SK-N-SH treated with all-trans-retinoic acid at 6 μM for 48 hours (cell line): ENCODE measurements at places on chromosomes 4 and X.

GRCh38 chr4:8307121-8307520 lies 37.6 kb downstream of the HTRA3 start:
- no peak for ATAC-seq

GRCh38 chrX:109826954-109827708 lies 94.1 kb upstream of the ACSL4 start:
- ATAC-seq, result peak; percentile 99

DNA sequence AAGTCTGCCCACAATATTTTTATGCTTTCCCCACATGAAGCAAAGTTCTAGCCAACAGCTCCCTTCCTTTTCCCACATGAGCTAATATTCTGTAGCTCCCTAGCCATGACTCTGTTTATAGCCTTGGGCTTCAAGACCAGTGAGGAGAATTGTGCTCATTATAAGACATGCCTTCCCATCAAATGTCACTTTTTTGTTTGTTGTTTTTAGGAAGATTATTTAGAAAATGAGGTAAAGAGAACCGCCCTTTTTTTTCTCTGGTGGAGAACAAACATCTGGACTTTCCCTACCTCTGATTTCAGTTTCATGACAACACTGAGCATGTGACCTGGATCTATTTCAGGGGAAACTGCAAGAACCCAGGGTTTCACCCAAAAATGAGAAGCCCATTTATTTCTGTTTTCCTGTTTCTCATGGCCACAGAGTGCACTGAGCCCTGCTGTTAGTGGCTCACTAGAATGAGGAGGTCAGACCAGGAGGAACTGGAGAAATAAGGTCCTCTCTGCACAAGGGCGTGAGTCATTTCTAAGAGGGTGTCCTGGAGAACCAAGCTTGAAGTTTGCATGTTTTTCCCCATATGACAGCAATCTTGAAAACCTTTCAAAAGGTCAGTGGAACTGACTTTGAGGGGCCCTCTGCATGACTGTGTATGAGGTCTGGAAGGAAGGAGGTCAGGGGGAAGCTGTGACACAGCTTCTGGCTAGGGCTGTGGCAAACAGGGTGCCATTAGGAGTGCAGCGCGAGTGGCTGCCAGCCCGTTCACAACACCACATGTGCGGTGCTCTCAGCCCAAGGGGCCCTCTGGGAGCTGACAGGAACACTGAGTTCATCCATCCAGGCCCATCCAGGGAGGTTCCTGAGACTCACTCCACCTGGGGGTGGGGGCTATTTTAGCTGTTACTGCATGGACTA lies 55.2 kb downstream of the CHST7 start:
- ATAC-seq, result no peak

DNA sequence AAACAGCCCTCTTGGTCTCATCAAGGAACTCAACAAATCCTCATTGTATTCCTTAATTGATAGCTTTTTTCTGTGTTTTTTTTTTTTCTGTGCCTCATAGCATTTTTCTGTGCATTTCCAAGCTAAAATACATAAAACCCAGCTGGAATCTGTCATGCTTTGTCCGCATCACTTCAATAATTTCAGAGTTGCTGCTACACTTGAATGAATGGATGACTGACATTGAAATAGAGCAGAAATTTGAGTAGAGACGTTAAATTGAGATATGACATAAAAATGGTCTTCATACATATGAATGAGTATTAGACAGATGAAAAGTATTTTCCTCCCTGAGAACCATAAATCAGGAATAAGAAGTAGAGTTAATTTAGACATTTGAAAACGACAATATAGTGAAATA lies 593.2 kb downstream of the TMA16 start:
- no peak for ATAC-seq

- ATAC-seq, result no peak
These were observed 301.2 kb downstream of the BMPR1B start for GRCh38 chr4:95058991-95059390.

DNA sequence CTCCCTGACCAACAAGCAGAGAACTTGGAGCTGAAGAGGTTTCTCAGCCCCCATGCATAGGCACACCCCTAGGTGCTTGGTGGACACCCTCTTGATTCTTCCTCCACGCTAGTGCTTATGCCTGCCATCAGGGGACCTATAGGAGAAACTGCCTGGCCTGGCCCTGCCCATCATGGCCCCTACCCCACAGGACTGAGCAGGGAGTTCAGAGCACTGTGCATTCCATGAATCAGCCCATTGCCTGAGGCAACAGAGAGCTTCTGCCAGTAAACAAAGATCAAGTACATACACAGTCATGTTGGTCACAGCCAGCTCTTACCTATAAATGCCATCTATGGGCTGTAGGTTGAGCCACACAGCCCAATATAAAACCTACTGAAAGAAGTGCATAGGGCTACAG lies 99.1 kb upstream of the EDNRA start:
- no peak for ATAC-seq

- no peak for ATAC-seq
These were observed 263.2 kb upstream of the ITM2A start for GRCh38 chrX:79630033-79631009.

- ATAC-seq, result peak; percentile 92
These were observed 22.1 kb downstream of the PIR start for GRCh38 chrX:15471028-15471427.

GRCh38 chr4:141900856-141901255 lies 264.5 kb downstream of the IL15 start:
- no peak for ATAC-seq

GRCh38 chr4:99821918-99822503 lies 5.4 kb downstream of the DAPP1 start:
- ATAC-seq, result no peak

DNA sequence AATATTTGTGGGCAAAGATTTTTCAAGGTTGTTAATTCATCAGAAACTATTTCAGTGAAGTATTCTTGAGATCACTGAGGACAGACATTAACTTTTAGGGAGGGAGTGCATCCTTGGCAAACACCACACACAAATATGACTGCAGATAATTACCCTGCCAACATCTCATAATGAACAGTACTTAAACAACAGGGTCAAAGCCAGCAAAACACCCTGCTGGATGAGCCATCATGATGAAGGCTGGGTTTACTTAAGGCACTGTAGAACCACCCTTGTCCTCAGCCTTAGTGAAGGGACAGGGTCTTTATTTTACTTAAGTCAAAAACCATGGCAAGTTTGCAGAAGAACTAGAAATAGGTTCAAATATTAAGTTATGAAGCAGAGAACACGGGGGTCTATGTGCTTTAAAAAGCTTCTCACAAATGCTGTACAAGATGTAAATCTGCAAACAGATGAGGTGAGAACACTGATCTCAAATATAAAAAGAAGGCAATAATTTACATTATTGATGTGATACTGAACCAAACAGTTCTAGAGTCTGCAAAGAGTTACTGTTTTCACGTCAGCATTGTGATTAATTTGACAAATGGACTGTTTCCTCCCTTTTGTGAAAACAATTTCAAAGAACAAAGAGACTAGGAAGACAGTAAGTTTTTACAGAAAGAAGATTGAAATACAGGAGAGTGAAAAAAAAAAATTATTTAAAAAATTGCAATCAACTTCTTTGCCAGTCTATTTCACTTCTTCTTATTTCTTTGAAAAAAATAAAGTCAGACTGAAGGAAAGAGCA lies 28.2 kb downstream of the TAPT1 start:
- ATAC-seq, result no peak

GRCh38 chr4:123501733-123502132 lies 105.1 kb downstream of the SPRY1 start:
- no peak for ATAC-seq

GRCh38 chr4:7898385-7898784 lies 41.3 kb downstream of the AFAP1 start:
- ATAC-seq, result no peak

GRCh38 chr4:163808011-163808410 lies 313.5 kb downstream of the TMA16 start:
- ATAC-seq, result no peak

GRCh38 chrX:9183481-9183880 lies 149.6 kb upstream of the FAM9B start:
- ATAC-seq, result no peak

DNA sequence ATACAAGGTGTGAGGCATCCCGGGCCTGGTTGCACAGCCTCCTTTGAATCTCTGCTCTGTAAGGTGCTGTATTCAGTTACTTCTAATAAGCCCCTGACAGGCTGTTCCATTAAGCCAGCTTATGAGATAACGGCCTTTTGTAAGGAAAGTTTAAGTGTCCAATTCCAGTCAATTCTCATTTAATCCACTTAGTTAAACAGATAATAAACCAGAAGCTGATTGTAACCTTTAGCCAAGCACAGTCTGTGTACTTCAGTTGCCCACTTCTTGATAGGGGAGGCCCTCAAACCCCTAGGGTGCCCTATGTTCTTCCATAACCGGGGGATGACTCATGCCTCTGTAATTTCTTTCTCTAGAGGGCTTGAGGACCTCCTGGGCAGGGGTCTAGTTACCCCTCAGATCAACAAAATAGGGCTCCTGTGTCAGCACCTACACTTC lies 63.4 kb downstream of the RASL11B start:
- no peak for ATAC-seq

DNA sequence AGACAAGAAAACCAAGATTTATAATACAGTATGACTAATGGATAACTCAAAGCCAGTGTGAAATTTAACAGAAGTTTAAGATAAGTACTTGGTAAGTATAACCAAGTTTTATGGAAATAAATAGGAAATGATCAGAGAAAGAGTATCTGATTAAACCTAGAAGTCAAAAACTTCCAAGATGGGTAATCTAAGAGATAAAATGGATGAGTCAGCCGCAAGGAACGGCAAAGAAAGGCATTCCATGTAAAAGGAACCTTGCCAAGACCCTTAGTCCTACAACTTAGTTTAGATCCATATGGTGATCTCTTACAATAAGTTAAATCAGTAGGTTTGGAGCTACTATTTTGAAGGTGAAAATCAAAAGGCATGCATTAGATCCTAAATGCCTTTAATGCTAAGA lies 34.8 kb downstream of the LIN54 start:
- peak; percentile 89 for ATAC-seq

- ATAC-seq, result no peak
These were observed 79.1 kb downstream of the PWWP3B start for GRCh38 chrX:106247162-106247561.

- no peak for ATAC-seq
These were observed 113.5 kb downstream of the NDST4 start for GRCh38 chr4:114999880-115000279.

DNA sequence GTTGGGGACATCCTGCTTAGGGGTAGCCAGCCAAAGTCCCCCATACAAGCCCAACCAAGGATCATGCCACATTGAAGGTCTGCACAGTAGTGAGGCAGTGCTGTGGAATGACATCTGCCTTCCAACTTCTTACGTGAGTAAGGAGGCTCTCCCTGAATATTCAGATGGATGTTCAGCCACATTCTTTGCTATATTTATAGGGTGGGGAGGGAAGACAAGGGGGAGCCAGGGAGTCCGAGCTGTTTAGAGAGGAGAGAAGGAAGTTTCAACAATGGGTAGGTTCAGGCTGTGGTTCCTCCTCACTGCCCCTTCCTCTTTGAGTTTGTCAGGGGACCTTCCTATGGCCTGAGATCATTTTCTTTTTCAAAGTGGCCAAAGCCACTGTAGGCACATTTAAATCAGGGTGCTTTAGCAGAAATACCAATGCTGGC lies 29.8 kb downstream of the MSN start:
- peak; percentile 80 for ATAC-seq

GRCh38 chrX:150762258-150763165 lies 69.3 kb downstream of the MTMR1 start:
- ATAC-seq, result no peak

GRCh38 chr4:1471443-1472147 lies 65.4 kb upstream of the NKX1-1 start:
- ATAC-seq, result peak; percentile 23; the same call in 2 of the 3 replicates

DNA sequence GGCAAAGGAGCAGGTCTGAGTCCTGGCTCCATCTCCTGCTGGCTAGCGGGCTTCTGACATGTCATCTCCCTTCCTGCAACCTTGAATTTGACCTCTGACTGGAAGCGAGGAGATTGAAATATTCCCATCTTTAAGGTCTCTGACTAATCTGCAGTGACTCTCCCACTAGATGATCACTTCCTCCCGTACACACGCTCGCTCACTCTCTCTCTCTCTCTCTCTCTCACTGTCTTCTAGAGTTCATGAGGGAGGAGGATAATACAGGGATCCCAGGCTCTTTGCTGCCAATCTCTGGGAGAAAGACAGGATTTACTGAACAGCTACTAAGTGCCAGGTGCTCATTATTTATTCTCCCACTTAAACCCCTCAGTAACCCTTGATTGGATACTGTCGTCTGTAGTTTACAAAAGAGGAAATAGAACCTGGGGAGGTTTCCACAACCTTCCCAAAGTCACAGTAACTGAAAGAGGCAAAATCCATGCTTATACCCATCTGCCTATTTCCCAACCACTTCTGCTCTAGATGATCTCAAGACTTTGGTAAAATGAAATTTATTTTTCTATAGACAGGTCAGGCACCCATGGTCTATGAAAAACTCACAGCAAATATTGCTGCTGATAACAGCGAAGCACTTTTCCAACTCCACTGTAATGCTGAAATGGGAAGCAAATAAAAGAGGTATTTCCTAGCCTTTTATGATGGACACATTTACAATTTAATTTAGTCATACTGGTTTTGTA lies 193.5 kb upstream of the C1QTNF7 start:
- ATAC-seq, result peak; percentile 27

DNA sequence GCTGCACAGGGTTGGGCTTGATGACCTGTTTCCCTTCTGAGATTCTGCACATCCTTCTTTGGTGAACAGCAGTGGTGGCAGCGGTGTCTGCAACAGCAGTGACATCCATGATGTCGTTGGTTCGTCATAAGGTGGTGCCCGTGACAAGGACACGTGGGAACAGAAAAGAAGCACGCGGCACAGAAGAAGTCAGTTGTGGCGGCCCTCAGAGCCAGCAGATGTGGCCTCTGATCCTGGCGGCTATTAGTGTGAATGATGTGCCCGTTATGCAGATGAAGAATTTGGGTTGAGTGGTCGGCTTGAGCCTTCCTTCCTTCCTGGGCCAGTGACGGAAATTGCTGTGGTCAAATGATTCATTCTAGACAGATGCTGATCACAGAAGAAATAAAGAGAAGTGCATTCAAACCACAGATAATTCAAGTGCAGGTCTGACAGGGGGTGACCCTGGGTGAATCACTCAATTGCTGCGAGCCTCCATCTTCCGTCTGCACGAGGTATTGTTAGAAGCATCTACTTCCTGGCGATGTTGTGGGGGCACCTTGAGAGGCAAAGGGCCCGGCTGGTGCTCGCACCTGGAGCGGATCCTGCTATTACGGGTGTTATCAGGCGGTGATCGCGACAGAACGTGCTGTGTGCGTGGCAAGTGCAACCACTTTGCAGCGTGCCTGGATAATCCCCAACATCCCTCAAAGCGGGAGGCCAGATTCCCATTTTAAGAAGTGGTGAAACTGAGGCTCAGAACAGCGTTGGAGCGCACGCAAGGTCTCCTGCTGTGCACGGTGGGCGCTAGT lies 215.2 kb upstream of the PSAPL1 start:
- ATAC-seq, result peak; percentile 74

GRCh38 chr4:122978109-122978508 lies 55.7 kb upstream of the NUDT6 start:
- ATAC-seq, result no peak
